ENCODE measurements at places on chromosomes 12 and 14. TPM values are rescaled to one million over a fixed set of nuclear protein-coding genes. Genes with fewer than 3 reads are reported as not detected.

The SERPINA3 gene
- 9.7 TPM for total RNA-seq

The OR4E2 gene
- total RNA-seq, result not detected

The EIF2S3B gene
- total RNA-seq, result 14.8 TPM

The RPL10L gene
- not detected for total RNA-seq

The EPYC gene
- total RNA-seq, result not detected

All from smooth muscle cell of the pulmonary artery (primary cell).